CD4-positive, alpha-beta T cell treated with Interleukin-17A for 1 hour (primary cell): ENCODE measurements at places on chromosomes 5 and 9.

- DNase-seq: no peak
Measured at GRCh38 chr5:173496129-173496882, 120.1 kb downstream of the BOD1 start.

- DNase-seq: no peak
Measured at GRCh38 chr9:17882688-17883594, 304.1 kb downstream of the SH3GL2 start.

DNA sequence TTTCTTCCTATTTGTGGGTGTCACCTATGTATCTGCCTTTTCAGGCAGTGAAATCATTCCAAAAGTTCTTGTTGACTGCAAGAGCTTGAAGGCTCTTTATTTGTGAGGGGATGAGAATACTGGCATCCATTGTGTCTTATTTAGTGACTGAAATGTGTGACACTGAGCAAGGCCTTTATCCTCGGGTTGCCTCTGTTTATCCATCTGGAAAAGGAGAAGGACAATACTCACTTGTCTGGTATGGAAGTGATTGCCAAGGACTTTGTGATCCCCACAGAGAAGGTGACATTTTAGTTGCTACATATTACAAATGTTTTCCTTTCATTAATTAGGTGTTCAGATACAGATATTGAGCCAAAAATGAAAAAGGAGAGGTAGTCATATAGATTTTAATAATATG lies 80.2 kb downstream of the ARRDC3 start:
- DNase-seq: no peak

- no peak for DNase-seq
Measured at GRCh38 chr5:178290376-178290775, 57.8 kb upstream of the PHYKPL start.

DNA sequence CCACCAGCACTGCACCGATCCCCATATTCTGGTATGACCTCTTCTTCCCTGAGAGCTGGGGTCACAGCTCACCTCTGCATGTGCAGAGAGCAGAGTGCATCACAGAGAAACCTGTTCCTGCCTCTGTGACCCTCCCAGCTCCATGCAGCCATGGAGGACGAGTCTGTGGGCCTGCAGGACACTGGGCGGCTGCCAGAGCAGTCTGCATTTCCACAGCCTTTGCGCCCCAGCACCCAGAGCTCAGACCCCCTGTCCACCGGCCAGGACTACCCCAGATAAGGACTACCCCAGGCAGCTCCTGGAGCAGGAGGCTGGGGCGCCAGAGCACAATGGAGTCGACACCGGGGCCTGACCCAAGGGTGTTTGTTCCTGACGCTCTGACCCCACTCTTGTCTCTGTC lies 308.1 kb upstream of the IRX1 start:
- DNase-seq: no peak

- DNase-seq: no peak
Measured at GRCh38 chr5:32282633-32283032, 30.1 kb downstream of the MTMR12 start.

GRCh38 chr9:14746626-14747025 lies 24.1 kb upstream of the CER1 start:
- DNase-seq: no peak

GRCh38 chr9:29214154-29214689 lies 1640.9 kb upstream of the C9orf72 start:
- no peak for DNase-seq

DNA sequence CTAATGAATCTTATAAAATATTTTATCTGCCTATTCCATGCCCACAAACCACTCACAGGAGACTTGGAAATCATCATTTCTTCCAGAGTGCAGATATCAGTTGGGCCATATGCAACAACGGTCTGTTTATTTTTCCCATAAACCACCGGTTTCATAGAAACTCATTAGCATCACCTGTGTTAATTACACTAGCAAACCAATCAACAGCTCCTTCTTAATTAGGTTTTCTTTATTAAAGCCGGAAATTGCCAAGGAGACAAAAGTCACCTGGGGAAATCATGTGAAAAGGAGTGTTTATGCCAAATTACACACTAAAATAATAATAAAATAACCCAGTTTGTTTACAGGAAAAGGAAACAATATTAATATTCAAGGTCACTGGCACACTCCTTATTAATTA lies 129.6 kb downstream of the EBF1 start:
- no peak for DNase-seq

DNA sequence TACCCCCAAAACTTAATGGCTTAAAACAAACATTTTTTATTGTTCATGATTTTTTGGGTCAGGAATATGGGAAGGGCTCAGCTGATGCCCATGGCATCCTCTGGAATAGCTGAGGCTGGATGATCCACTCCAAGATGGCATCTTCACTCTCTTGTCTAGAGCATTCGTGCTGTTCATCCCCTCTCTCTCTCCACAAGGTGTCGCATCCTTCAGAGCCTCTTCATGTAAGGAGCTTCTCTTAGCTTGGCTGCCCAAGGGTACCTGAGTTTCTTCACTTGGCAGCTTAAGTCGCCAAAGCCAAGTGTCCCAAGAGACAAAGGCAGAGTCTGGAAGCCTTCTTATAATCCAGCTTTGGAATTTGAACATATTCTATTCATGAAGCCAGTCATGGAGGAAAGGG lies 294.7 kb downstream of the CHSY3 start:
- no peak for DNase-seq

DNA sequence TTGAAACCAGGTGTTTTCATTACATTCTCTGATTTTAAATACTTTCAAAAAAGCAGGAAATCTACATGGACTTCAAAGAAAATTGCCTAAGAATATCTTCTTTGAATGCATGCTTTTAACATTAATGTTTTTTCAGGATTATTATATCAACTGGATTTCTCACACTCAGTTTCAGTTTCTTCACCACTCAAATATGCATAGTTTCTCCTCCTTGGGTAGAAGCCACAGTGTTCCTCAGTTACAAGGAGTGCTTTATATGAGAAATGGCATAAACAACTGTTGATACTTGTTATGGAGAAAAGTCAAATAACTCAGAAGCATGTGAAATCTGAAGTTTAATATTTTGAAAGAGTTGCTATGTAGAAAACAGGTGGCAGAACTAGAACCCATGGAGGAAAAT lies 196.9 kb downstream of the DMRTA1 start:
- no peak for DNase-seq

DNA sequence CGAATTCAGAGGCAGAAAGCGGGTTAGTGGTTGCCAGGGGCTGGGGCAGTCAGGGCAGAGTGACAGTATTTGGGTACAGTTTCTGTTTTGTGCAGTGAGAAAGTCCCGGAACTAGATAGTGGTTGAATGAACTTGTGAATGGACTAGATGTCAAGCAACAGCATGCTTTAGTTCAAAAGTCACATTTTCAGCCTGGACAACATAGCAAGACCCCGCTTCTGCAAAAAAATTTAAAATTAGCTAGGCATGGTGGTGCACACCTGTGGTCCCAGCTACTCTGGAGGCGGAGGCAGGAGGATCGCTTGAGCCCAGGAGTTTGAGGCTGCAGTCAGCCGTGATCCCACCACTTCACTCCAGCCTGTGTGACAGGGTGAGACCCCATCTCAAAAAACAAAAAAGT lies 8.4 kb downstream of the NOTCH1 start:
- no peak for DNase-seq

- DNase-seq: no peak
Measured at GRCh38 chr5:153088538-153088937, 401.9 kb upstream of the GRIA1 start.

- no peak for DNase-seq
Measured at GRCh38 chr5:14009575-14009974, 65.1 kb upstream of the DNAH5 start.

- DNase-seq: no peak
Measured at GRCh38 chr5:158797498-158797845, 302.2 kb downstream of the EBF1 start.

DNA sequence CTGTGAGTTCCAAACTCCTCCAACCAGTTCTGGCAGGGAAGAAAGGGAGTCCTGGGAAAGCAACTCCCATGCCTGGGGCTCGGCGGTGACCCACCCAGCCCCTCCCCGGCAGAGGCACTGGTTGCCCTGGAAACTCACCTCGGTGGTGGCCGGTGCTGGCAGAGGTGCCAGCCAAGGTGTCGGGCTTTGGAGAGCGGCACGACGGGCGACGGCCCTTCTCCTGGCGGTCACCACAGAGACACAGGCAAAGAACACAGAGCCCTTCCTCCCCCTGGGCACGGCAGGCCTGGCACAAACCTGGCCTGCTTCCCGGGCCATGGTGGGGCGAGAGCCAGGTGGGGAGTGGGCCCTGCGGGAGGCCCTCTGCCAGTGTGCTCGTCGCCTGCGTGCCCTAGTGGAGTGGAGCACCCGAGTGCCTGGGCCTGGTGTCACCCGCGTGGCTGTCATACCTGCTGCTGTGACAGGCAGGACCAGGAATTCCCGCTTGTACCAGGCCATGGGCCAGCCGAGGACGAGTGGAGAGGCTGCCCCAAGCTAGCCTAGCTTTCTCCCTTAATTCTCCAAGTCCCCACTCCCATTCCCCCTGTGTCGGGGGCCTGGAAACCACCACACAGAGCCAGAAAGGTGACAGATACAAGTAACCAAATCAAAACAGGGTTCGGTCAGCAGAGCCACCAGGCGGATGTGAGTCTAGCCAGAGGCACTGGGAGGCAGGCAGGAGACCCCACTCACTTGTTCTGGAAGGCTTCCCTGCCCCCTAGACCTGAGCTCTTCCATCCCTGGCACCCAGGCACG lies 8.2 kb upstream of the RALGDS start:
- DNase-seq: peak; percentile 66

GRCh38 chr5:21810737-21811316 lies 1042.3 kb downstream of the CDH12 start:
- DNase-seq: no peak

- no peak for DNase-seq
Measured at GRCh38 chr9:71609448-71609830, 158.9 kb downstream of the CEMIP2 start.

GRCh38 chr9:119343059-119343990 lies 25.9 kb downstream of the BRINP1 start:
- DNase-seq: no peak

DNA sequence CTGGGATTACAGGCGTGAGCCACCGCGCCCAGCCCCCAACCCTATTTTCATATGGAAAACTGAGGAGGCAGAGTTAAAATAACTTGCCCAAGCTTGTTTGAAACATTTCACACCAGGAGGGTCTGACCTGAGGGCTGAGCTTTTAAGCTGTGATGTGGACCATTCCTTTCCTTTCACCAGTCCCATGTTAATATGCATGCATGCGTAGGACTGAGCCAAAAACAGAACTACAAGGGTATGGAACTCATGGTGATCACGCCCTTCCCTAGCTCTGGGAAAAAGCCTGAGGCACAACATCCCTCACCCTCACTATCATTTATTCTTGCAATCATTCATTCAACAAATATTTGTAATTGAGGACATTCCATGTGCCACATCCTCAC lies 87.4 kb upstream of the FAM169A start:
- DNase-seq: no peak

- no peak for DNase-seq
Measured at GRCh38 chr9:137813167-137813566, 64.4 kb upstream of the CACNA1B start.

- DNase-seq: no peak
Measured at GRCh38 chr5:37831821-37832534, 7.9 kb downstream of the GDNF start.

GRCh38 chr9:98311541-98311940 lies 56.1 kb upstream of the TBC1D2 start:
- DNase-seq: no peak

- DNase-seq: no peak
Measured at GRCh38 chr9:105259274-105259673, 14.8 kb downstream of the SLC44A1 start.

DNA sequence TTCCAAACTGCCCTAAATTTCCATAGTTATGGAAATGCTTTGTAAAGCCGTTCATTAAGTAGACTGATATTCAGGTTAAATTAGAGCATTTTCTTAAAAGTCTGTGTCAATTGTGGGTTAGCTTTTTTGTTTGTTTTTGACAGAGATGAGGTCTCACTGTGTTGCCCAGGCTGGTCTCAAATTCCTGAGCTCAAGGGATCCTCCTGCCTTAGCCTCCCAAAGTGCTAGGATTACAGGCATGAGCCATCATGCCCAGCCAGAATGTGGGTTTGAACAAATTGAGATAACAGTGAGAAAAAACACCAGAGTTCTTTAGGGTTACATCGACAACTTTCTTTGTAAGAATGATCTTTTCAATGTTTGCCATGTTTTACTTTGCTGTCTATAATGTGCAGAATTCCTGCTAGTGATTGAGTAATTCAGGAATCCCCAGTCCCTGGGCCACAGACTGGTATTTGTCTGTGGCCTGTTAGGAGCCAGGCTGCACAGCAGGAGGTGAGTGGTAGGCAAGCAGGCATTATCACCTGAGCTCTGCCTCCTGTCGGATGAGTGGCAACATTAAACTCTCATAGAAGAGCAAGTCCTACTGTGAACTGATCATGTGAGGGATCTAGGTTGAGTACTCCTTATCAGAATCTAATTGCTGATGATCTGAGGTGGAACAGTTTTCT lies 80.5 kb downstream of the RAI14 start:
- no peak for DNase-seq

DNA sequence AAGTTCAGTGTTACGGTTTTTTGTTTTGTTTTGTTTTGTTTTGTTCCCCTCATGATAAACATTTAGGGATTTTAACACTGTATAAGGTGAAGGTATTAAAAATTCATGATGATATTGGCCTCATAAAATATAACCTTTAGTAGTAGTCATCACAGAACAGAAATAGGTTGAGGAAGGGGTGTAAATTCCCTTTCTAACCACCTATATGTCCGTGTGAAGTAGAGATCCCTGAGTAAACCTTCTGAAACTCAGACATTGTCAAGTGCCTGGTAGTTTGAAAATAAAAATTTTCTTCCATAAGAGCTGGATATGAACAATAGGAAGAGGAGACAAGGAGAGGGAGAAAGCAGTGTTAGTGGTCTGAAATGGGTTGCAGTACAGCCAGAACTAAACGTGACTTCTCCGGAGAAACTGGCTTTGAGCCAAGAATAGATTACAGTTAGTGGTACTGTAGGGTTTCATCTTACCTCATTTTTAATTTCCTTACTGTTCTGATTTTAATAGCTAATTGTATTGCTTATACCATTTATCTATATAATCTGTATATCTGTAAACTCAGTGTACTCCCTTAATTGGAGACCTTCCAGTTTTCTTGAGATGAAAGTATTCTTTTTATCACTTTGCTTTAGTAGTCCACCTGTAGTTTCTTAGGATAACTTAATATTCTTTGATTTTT lies 18.3 kb downstream of the UGCG start:
- peak; percentile 35 for DNase-seq
